NCI-H748 treated with DMSO at 0.1 percent for 48 hours (cell line): ENCODE measurements at places on chromosomes 1 and 21.

GRCh38 chr1:117576236-117576635, 29.6 kb upstream of the TENT5C start:
- no peak for DNase-seq

- no peak for DNase-seq
These were observed 310.0 kb upstream of the SNX7 start for GRCh38 chr1:98351561-98351960.

- DNase-seq = no peak
These were observed 198.2 kb downstream of the CENPF start for GRCh38 chr1:214801191-214801590.

GRCh38 chr1:40997096-40997495, 17.6 kb downstream of the CTPS1 start:
- DNase-seq = no peak

DNA sequence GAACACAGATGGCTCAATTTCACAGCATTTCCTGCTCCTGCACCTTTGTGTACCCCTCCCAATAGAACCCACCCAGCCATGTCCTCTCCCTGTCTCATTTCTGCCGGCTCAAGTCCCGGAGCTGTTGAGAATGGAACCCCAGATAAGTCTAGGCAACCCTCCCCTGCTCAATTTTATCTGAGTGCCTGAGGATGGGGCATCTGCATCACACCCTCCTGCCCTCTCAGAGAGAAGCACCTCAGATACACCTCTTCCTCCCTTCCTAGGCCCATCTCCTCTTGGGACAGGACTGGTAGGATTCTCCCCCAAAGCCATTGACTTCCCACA, 1.1 kb downstream of the KIF21B start:
- DNase-seq = no peak

DNA sequence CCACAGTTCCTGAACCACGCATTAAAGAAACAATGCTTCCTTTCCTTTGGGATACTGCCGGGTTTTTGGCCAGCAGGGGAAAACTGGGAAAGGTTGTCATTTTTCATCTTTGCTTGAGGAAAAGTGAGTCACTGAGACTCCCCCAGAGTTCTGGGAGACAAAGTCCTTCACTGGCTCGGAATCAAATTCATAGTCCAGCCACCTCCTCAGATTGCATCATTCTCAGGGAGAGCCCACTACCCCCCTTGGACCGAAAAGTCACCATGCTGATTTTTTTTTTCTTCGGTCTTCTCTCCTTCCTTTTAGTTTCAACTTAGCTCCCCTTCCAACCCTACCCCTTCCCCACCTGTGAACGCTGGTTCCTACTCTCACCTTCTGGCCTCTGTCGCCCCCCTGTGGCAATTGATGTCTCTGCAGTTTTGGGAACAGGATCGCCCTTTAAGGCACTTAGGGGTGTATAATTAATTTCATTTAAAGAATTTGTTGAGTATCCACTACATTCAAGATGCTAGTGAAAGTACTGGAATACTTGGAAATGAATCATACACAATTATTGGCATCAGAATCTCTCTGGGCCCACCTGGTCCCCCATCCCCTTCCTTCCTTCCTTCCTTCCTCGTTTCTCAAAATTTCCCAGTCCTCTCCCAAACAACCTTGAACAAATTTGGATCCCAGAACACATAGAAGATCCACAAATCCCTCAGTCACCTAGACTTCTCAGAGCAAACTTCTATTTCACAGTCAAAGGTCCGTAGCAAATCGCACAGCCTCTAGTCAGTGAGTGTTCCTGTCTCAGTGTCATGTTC, 6.9 kb downstream of the ACKR1 start:
- DNase-seq = no peak

DNA sequence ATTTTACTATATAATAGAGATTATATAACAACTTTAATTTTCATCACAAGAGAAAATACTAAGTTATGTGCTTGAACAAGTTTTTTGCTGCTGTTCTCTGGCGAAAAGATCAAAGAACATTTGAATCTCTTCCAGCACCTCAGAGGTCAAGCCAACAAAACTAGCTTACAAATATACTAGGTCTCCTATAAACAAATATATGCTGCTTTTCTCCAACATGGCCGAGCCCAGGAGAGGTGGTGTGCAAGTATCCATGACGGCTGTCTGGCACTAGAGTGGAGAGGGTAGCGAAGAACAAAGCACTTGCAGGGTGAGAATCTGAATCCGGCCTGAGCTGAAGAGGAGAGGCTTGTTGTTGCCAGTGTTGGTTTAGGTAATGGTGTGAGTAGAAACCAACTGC, 7.5 kb upstream of the FMO3 start:
- DNase-seq = no peak

GRCh38 chr1:10782491-10783244, 13.8 kb downstream of the CASZ1 start:
- DNase-seq = no peak

- DNase-seq = no peak
These were observed 177.8 kb downstream of the PTPRU start for GRCh38 chr1:29414086-29414485.

- DNase-seq = no peak
These were observed 2.0 kb downstream of the RNF207 start for GRCh38 chr1:6207921-6208320.

DNA sequence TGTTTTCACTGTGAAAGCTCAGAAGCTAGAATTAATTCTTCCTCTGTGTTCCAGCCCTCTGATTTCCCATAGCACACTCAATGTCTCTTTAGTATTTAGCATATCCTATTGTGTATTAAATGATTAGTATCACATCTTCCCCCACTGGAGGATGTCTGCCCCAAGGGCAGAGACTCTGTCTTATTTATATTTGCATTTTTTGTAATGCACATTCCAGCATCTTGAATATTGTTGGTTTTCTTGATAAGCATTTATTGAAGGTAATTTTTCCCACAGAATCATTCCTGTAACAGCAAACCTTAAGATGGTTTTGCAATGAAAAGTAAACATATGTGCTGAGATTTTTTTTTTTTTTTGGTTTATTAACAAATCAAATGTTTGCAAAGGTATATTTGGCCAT, 34.1 kb downstream of the CENPF start:
- DNase-seq = no peak

DNA sequence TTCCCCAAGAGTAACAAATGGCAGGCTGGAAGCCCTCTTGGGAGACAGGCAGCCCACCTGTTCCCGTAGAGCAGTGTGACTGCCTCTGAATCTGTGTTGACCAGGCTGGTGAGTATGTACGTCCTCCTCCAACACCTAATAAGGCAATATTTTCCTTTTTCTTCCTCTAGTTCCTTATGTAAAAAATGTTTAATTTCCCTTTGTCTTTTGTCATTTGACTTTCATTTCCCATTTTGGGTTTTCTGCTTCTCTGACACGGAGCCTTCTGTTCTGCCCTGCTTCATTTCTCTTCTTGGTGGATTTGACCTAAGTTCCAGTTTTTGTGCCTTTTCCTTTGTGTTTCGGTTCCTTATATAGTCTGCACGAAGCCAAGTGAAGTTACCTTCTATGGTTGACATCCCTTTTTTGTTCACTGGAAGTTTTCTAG, 65.8 kb upstream of the ATF3 start:
- no peak for DNase-seq
